ENCODE measurements at places on chromosomes 5 and 9.

DNA sequence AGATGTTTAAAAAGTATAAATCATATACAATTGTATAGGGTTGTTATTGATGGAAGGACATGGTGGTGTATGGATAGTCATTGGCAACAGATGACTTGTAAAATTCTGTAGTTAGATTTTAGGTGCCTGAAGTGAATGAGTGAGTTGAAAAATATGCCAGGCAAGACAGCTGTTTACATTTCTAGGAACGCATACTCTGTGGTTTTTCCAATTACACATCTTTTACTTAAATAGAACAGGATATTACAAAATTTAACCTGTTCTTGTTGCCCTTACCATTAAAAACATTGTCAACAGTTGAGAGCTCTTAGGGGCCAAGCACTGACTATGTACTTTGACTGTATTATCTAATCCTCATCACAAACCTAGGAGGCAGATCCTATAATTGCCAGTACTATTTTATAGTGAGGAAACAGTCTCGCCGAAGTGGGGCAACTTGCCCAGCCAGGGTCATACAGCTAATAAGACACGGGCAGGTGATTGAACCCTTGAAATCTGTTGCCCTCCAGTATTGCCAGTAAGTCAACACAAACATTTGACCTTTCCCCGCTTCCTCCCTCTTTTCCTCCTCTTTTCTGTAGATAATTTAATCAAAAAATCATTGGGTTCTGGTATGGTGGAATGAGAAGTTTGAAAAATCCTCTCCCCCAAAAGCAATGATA, 88.6 kb downstream of the MACROH2A1 start:
- DNase-seq, result no peak

GRCh38 chr5:82011761-82012160, 39.9 kb downstream of the ATG10 start:
- no peak for DNase-seq

GRCh38 chr5:6384856-6385255, 6.5 kb upstream of the MED10 start:
- DNase-seq, result no peak

DNA sequence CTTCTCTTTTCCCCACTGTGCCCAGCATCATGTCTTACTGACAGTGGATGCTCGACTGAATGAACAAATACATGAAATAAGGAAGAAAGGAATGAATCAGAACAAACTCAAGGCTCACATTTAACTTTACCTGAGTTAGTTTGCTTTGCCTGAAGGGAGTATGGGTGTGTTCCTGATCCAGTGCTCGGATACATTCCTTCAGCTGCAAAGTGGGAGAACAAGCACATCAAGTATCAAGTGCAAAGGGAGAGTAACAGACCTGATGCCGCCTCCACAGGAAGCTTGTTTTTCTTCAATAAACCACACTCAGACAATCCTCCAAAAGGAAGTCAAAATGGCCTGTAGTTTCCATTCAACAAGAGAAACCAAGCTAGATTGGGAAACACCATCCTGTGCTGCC, 66.1 kb downstream of the KIF24 start:
- DNase-seq, result no peak

- DNase-seq, result no peak
Measured at GRCh38 chr9:7622481-7622880, 177.1 kb downstream of the DMAC1 start.

DNA sequence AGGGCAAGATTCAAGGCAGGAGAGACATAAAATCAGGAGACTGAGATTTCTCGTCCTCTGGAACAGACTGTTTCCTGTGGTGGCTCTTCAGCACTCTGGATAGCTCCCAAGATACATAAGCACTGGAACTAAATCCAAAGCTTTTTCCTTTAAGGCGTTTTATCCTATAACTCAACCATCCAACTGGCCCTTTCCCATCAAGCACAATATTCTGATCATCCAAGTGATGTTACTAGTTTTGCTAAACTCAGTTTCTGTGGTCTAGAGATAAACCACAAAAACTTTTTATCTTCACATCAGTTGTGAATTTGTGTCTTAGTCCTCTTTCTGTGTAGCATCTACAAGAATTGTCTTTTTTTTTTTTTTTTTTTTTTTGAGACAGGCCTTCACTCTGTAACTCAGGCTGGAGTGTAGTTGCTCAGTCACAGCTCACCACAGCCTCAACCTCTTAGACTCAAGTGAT, 299.4 kb downstream of the COX7C start:
- peak; percentile 25 for DNase-seq

DNA sequence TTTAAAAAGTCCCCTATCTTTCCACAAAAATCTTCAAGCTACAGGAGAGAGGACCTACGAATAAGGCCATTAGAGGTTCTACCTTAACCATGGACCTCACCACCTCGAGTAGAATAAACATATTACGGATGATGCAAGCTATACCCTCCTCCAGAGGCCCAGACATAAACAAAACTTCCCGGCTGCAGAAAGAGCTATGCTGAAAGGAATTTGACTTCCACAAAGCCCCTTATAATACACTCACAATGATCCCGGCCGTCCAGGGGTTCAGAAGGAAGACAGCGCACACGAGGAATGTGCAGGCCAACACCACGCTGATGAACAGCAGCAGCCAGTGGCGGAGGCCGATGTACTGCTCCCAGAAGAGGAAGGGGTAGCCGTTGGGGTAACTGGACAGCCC, 59.0 kb downstream of the PTCH1 start:
- no peak for DNase-seq

- DNase-seq, result no peak
Measured at GRCh38 chr5:102796498-102796897, 41.4 kb downstream of the PAM start.

DNA sequence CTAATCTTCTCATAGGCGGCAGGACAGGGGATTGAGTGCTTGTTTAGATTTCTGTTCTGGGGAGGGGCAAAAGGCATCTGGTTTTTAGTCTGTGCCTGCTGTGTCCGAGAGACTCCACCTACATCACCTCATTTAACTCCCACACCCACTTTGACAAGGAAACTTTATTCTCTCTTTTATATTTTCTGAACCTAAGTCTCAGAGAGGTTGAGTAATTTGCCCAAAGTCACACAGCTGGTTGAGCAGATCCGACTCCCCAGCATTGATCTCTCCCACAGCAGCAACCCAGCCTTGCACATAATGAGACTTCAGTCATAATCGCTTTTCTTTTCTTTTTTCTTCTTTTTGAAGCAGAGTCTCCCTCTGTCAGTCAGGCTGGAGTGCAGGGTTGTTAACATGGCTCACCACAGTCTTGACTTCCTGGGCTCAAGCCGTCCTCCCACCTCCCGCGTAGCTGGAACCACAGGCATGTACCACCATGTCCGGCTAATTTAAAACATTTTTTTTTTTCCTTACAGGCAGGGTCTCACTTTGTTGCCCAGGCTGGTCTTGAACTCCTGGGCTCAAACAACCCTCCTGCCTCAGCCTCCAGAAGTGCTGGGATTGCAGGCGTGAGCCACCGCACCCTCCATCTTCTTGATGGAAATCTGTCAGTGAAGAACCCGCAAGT, 36.5 kb upstream of the ANKRD33B start:
- DNase-seq, result no peak

DNA sequence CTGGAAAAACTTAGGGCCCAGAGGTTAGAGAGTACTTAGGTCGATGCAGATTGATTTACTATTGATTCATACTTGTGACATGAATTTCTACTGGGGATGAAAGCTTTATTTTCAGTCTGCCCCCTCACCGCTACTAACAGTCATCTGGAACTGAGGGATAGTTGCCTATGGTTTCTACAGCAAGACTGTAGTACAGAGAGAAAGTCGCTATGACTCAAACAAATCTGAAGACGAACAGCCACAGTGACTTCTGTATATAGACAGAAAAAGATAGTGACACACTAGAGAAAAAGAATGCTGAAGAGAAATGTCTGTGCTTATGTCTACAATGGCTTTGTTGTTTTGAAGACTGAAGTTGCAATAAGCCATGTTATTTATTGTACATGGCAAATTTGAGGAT, 17.3 kb downstream of the OR13D1 start:
- no peak for DNase-seq

DNA sequence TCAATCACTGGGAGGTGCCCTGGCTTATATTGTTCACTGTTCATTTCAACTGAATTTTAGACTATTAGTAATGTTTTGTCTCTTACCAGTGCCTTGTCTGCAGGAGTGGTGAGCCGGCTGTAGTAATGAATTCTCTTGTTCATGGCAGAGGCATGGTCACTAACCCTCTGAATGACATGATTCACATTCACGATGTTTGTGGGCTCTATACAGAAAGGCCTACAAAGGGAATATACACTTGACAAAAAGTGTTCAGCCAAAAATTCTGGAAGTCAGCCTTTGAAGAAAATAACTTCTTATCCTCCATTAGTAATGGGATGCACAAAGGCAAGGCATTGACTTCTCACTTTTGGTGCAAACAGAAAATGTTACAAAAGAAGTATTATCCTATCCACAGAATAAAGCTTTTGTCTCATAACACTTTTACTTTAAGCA, 39.6 kb downstream of the SLC38A9 start:
- no peak for DNase-seq

DNA sequence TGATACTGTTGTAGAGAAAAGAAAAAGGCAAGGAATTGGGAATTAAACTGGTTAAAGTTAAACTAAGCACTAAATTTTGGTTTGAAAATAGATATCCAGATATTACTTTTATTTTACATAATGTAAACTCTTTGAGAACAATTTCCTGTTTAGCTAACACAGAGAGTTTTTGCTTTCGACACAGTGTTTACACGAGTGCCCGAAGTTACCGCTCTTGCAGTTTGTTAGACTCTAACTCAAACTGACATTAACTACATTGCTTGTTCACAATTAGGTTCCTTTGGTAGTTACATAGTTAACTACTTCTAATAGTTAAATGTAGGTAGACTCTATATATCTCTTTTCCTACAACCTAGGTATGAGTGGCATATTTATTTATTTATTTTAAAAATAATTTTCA, 117.1 kb upstream of the CHD1 start:
- DNase-seq, result no peak

- DNase-seq, result no peak
Measured at GRCh38 chr5:163496286-163496685, 9.1 kb upstream of the MAT2B start.

GRCh38 chr5:50898966-50899365, 232.5 kb downstream of the PARP8 start:
- no peak for DNase-seq

DNA sequence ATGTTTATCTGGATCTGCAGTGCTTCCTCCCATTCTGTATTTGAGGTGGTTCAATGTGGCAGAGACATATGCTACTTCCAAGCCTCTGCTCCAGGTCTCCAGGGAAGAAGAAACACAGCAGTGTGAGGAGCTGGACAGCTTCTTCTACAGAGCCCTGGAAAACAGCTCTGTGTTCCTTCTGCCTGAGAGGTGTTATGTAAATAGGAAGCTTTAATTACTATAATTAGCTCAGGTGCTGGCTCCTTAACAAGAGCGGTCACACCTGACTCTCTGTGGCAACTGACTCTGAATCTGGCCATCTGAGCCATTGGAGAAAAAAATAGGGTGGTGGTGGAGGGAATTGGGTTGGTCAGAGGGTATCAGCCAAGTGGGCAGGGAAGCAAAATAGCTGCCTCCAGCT, 332.4 kb upstream of the BRINP1 start:
- DNase-seq, result no peak

DNA sequence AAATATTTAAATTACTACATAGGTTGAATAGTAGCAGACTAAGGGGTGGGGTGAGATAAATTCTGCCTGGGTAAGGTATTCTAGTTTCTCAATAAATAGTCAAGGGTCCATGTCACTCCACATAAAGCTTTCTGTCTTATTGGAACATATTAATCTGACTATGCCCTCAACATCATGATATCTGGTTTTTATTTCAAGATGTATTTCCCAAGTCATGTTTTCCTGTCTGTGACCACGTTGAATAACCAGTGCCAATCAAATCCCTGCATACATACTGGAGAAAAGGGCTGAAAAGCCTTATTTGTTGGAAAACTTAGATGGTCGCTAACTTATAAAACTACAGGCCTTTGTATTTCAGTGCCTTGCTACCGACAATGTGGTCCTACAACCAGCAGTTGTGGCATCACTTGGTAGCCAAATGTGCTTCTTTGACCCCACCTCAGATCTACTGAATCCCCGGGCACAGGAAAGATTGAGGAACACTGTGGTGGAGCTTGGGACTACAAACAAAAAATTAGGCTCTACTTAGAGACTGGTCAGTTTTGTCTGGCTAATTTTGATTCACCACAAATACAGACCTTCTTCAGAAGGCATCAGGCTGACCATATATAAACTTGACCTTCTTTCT, 39.4 kb downstream of the ALDH1A1 start:
- no peak for DNase-seq

DNA sequence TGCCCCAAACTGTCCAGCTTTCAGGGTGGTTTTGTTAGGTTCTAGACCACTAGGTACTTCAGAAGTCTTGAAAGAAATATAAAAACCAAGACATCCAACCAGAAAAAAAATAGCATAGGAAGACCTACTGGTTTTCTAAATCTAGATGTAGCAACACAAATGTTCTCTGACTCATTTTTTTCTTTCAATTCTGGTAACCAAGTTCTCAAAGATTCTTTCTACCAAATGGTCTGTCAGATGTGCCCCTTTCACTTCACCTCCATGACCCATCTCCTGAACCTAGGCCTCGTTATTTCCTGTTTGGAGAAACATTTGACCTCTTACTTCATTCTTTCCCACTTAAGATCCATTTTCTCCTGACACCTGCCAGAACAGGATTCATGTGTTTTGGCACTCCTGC, 355.3 kb downstream of the KIAA0825 start:
- no peak for DNase-seq

GRCh38 chr9:33884856-33885701, 68.1 kb downstream of the UBE2R2 start:
- peak; percentile 45 for DNase-seq

GRCh38 chr5:148012801-148013200, 51.0 kb upstream of the SPINK5 start:
- no peak for DNase-seq

DNA sequence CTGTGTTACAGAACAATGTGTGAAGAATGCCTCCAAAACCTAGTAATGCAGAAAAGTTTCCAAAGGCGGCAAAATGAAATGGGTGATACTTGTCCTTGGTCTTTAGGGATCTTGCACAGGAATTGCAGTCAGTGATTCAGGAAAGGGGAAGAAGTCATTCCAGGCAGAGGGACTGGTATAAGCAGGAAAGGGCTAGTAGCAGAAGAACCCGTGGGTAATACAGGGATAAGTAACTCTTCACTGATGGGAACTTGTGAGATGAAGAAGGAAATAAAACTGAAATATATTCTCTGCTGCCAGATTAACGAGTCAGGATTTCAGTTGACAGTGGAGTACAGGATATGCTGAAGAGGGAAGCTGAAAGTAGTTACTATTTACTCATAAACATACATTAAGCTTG, 1.2 kb downstream of the SRFBP1 start:
- no peak for DNase-seq

GRCh38 chr9:9170439-9171134, 1371.0 kb upstream of the DMAC1 start:
- no peak for DNase-seq

DNA sequence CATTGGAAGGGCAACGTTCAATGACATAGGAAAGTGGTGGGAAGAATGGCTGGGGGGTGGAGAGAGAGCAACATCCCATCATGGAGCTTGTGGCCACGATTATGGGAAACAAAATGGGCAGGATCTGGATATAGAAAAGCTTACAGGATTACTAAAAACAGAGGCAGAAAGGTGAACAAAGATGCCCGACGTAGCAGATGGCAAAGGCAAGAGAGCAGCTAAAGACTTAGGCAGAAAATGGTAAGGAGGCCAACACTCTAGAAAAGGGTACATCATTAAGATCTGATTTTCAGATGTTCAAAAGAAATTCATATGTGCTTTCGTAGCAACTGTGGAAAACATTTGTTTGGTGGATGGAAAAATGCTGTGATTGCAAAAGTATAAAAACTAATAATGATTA, 102.5 kb downstream of the OTULIN start:
- no peak for DNase-seq
